ENCODE measurements at places on chromosomes 1 and 21. TPM values are rescaled to one million over a fixed set of nuclear protein-coding genes. Genes with fewer than 3 reads are reported as not detected.

Gene QSOX1
- polyA plus RNA-seq: 43.3 TPM

Gene CAMK2N1
- 194 TPM for polyA plus RNA-seq

Gene CTH
- 11.8 TPM for polyA plus RNA-seq

Gene LSS
- 33.3 TPM for polyA plus RNA-seq

Gene GABRD
- polyA plus RNA-seq: 0.54 TPM

Gene VWA5B1
- polyA plus RNA-seq: 0.40 TPM

Gene KIFAP3
- polyA plus RNA-seq: 24.5 TPM

DNA sequence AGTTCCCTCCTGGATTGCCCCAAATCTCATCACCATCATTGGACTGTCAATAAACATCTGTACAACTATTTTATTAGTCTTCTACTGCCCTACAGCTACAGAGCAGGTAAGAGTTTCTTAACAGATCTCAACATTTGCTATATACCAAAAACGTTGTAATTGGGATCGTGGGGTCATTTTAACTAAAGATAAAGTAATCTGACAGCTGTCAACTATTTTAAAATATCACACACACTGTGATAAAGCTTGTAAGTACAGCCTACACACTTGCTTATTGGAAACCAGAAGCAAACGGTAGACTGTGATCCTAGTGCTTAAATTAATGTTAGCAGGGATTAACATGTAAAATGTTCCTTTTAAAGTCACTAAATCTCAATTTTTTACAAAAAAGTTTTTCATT is 7.9 kb downstream of the CEPT1 start:
- no peak for DNase-seq

GRCh38 chr1:159889821-159890252 is 10.1 kb downstream of the CFAP45 start:
- DNase-seq: peak; percentile 44

GRCh38 chr1:65260851-65261473 is 48.4 kb upstream of the DNAJC6 start:
- DNase-seq: no peak

- no peak for DNase-seq
Observed at GRCh38 chr1:233366575-233366974, 39.1 kb downstream of the MAP3K21 start.

DNA sequence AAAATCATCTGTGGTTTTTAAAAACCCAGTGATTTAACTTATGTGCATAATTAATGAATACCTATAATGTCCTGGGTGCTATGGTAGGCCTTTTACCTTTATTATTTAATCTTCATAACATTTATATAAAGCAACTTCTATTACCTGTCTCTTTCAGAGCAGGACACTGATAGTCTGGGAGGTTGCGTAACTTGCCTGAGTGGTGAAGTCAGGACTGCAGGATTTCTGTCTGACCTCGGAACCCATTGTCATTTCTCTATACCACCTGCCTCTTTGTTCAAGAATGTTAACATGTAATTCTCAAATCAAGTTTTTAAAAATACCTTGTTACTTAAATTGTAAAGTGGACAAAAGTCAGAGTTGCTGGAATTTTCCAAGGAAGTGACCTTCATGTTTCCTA is 41.0 kb upstream of the BACH1 start:
- peak; percentile 24 for DNase-seq

DNA sequence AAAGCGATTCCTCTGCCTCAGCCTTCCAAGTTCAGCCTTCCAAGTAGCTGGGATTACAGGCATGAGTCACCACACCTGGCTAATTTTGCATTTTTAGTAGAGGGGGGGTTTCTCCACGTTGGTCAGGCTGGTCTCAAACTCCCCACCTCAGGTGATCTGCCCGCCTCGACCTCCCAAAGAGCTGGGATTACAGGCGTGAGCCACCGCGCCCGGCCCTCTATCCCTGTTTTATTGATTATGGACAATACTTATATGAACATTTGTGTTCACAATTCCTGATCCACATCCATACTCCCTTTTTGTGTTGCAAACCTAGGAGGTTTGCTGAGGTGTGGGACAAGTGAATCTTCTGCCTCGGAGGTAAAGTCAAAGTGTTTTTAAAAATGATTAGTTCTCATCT is 245.3 kb downstream of the GREM2 start:
- no peak for DNase-seq

GRCh38 chr1:228273720-228274451 is 66.0 kb downstream of the OBSCN start:
- no peak for DNase-seq
